Hepatocyte (in vitro differentiated cells): ENCODE measurements at places on chromosomes 4 and X.

DNA sequence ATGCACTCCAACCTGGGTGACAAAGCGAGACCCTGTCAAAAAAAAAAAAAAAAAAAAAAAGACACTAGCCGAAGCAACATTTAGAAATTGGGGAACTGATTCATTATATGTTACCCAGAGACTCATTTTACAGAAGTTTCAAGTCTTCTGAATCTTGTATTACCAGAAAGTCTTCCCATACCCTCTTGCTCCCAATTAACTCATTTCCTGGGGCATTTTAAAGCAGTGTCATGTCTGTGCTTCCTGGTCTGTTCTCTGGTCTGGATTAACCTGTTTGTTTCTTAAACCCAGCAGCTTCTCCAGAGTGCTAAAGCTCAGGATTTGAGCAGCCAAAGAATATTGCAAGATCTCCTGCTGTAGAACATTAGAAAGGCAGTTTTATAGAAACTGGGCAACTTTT lies 43.7 kb downstream of the FRMPD3 start:
- H3K4me3 ChIP-seq = no peak overlapping the region
- no peak for DNase-seq
- H3K36me3 ChIP-seq = no peaks in the 10 kb centered on the region
- H3K4me1 ChIP-seq = no peaks in the 10 kb centered on the region
- H3K27ac ChIP-seq = no peak overlapping the region
- no peaks in the 10 kb centered on the region for H3K27me3 ChIP-seq

GRCh38 chrX:3293251-3293650 lies 53.2 kb downstream of the MXRA5 start:
- no peak overlapping the region for H3K4me3 ChIP-seq
- no peaks in the 10 kb centered on the region for H3K36me3 ChIP-seq
- no peak overlapping the region for H3K27ac ChIP-seq

GRCh38 chr4:17589355-17589754 lies 12.4 kb downstream of the LAP3 start:
- H3K4me3 ChIP-seq = no peak overlapping the region
- H3K27me3 ChIP-seq = no peaks in the 10 kb centered on the region
- no peaks in the 10 kb centered on the region for H3K36me3 ChIP-seq
- H3K27ac ChIP-seq = peak overlapping the region; percentile 65
- peak; percentile 27 for DNase-seq
- H3K4me1 ChIP-seq = no peaks in the 10 kb centered on the region

GRCh38 chrX:24023972-24024669 lies 2.9 kb downstream of the KLHL15 start:
- DNase-seq = peak; percentile 38
- peaks cover 16% of the 10 kb centered on the region for H3K4me1 ChIP-seq
- H3K27me3 ChIP-seq = no peaks in the 10 kb centered on the region
- H3K36me3 ChIP-seq = no peaks in the 10 kb centered on the region
- peak overlapping the region; percentile 93 for H3K4me3 ChIP-seq

- no peak overlapping the region for H3K4me3 ChIP-seq
- no peaks in the 10 kb centered on the region for H3K36me3 ChIP-seq
- no peak overlapping the region for H3K27ac ChIP-seq
- H3K4me1 ChIP-seq = no peaks in the 10 kb centered on the region
- no peaks in the 10 kb centered on the region for H3K27me3 ChIP-seq
Measured at GRCh38 chr4:128332081-128332480, 44.5 kb upstream of the PGRMC2 start.

GRCh38 chr4:170138580-170139194 lies 48.9 kb upstream of the AADAT start:
- peak; percentile 86 for DNase-seq
- no peak overlapping the region for H3K27ac ChIP-seq
- no peaks in the 10 kb centered on the region for H3K27me3 ChIP-seq
- H3K4me1 ChIP-seq = no peaks in the 10 kb centered on the region

DNA sequence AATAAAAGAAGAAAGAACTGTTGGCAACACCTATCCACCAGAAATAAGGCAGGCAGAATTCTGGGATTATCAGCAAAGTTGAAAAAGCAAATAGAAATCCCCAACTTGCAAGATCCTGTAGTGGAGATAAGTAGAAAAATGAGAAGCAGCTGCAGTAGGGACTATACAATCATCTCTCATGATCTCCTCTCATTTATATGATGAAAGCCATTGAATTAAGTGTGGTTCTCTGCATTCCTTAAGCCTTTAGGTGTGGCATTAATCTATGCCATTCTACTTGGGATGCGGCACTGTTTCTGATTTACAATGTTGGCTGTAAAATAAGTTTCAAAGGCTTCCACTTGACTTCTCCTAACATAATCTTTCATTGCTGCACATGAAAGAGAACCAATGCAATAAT lies 869.8 kb downstream of the TRAM1L1 start:
- no peaks in the 10 kb centered on the region for H3K27me3 ChIP-seq
- no peak overlapping the region for H3K4me3 ChIP-seq
- no peaks in the 10 kb centered on the region for H3K36me3 ChIP-seq
- no peaks in the 10 kb centered on the region for H3K4me1 ChIP-seq

DNA sequence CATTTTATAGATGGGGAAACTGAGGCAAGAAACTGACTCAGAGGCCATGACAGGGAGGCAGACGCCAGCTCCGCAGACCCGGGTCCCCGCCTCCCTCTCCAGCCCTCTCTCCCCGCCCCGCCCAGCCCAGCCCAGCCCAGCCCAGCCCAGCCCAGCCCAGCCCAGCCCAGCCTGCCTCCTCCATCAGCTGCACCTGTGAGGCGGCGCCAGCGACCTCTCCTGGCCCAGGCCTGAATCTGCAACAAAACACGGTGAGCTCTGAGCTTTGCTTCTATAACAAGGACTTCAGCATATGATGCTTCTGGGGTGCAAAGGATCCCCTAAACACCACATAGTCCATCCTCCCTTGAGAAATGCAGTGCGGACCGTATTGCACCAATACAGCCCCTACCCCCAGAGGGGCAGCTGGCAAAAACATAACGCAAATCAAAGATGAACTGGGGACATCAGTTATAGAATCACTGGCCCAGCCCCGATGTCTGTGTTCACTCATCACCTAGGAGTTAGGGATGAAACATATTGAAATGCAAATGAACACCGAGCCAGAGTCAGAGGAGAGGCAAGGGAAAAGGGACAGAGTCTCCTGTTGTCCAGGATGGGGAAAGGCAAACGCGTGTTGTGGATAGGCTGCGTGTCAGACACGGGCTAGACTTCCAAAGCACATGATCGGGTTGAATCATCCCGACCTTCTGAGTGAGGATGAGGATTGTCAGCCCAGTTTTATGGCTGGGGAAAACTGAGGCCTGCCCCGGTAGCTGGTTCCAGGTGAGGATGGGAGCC lies 216.1 kb upstream of the PSAPL1 start:
- no peak overlapping the region for H3K4me3 ChIP-seq
- peak; percentile 32 for DNase-seq
- H3K27me3 ChIP-seq = no peaks in the 10 kb centered on the region
- no peak overlapping the region for H3K27ac ChIP-seq

DNA sequence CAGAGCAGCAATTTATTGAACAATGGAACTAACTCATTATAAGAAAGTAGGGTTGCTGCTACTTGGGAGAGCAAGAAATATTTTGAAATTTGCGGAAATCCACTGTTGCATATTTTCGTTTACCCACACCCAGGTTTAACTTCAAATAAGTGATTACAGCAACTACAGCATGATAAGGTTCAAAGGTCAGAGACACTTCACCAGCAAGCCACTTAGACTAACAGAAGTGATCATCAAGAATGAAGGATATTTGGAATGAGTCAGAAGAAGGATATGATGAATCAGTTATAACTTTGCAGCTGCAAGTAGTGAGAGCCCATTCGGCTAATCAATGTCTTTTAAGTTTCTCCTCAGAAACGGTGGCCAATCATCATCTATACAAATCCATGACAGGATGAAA lies 199.3 kb downstream of the TMA16 start:
- no peaks in the 10 kb centered on the region for H3K4me1 ChIP-seq
- H3K27ac ChIP-seq = no peak overlapping the region
- H3K4me3 ChIP-seq = no peak overlapping the region
- DNase-seq = no peak

DNA sequence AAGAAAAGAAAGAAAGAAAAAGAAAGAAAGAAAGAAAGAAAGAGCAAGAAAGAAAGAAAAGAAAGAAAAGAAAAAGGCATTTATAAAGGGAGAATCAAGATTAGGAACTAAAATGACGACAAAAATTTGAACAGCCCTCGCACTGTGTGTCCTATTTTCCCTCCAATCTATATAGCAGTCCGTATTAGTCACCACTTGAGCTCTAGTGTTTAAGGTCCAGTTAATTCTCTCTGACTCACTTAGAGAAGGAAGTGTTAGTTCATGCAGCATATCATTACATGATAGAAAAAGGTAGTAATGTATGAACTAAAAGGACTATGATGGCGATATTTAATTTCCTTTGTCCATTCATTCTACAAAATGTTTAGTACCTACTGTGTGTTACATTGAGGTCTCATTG lies 122.7 kb downstream of the CBLL2 start:
- no peaks in the 10 kb centered on the region for H3K4me1 ChIP-seq
- no peaks in the 10 kb centered on the region for H3K27me3 ChIP-seq
- no peak overlapping the region for H3K4me3 ChIP-seq

- no peaks in the 10 kb centered on the region for H3K27me3 ChIP-seq
- peaks cover 10% of the 10 kb centered on the region for H3K4me1 ChIP-seq
- no peak overlapping the region for H3K4me3 ChIP-seq
- no peak overlapping the region for H3K27ac ChIP-seq
- no peaks in the 10 kb centered on the region for H3K36me3 ChIP-seq
Measured at GRCh38 chr4:15714141-15714540, 11.3 kb downstream of the BST1 start.

GRCh38 chrX:154020536-154021115 lies 924 bp upstream of the IRAK1 start:
- no peaks in the 10 kb centered on the region for H3K36me3 ChIP-seq
- no peaks in the 10 kb centered on the region for H3K27me3 ChIP-seq
- H3K4me1 ChIP-seq = peaks cover 10% of the 10 kb centered on the region
- no peak for DNase-seq
- peak overlapping the region; percentile 91 for H3K27ac ChIP-seq

GRCh38 chr4:128863312-128864075 lies 54.0 kb downstream of the JADE1 start:
- H3K36me3 ChIP-seq = no peaks in the 10 kb centered on the region
- peak; percentile 86 for DNase-seq
- no peak overlapping the region for H3K4me3 ChIP-seq
- H3K27ac ChIP-seq = no peak overlapping the region

- no peaks in the 10 kb centered on the region for H3K36me3 ChIP-seq
- H3K4me3 ChIP-seq = no peak overlapping the region
- DNase-seq = no peak
- H3K4me1 ChIP-seq = peaks cover 22% of the 10 kb centered on the region
- no peaks in the 10 kb centered on the region for H3K27me3 ChIP-seq
Measured at GRCh38 chr4:7862561-7863192, 77.0 kb downstream of the AFAP1 start.

- H3K36me3 ChIP-seq = no peaks in the 10 kb centered on the region
- no peak for DNase-seq
- H3K27me3 ChIP-seq = no peaks in the 10 kb centered on the region
- no peak overlapping the region for H3K4me3 ChIP-seq
Measured at GRCh38 chr4:32192363-32192762, 1472.2 kb downstream of the PCDH7 start.

DNA sequence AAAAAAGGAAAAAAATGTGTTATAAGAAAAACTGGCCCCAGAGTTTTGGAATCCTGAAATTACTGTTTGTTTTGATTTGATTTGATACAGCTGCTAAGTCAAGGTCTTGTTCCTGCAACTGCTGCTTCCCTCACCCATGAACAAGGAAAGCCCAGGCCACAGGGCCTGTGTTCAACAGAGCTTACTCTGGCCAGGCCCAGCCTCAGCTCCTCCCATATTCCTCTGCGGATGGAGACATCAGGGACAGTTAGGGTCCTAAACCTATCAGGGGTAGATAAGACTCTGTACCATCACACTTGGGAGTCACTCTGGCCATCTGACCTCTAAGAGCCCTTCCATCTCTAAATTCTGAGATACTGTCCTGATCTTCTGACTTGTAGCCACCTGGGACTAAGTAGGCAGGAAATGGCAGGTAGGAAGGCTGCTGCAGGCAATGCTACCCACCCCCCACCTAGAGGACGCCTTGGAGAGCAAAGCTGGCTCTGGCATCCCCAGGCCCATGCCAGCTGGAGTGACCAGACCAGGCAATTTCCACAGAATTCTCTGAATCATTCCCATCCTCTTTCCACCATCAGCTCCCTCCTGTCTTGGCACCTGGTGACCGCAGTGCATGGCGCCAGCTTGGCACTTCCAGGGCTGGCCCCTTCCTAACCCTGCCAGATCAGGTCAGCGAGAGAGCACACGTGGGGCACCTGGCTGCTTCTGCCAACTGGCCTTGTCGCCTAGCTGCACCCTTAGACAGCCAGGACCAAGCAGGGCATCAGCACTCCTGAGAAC lies 58.0 kb upstream of the TMEM33 start:
- H3K27me3 ChIP-seq = peaks cover 100% of the 10 kb centered on the region
- H3K36me3 ChIP-seq = no peaks in the 10 kb centered on the region
- H3K4me1 ChIP-seq = peaks cover 13% of the 10 kb centered on the region
- H3K27ac ChIP-seq = no peak overlapping the region
- no peak overlapping the region for H3K4me3 ChIP-seq

- no peak for DNase-seq
- H3K27me3 ChIP-seq = no peaks in the 10 kb centered on the region
- H3K27ac ChIP-seq = peak overlapping the region; percentile 42
- no peaks in the 10 kb centered on the region for H3K36me3 ChIP-seq
- peaks cover 6% of the 10 kb centered on the region for H3K4me1 ChIP-seq
Measured at GRCh38 chr4:52861171-52861823, 820 bp upstream of the RASL11B start.

DNA sequence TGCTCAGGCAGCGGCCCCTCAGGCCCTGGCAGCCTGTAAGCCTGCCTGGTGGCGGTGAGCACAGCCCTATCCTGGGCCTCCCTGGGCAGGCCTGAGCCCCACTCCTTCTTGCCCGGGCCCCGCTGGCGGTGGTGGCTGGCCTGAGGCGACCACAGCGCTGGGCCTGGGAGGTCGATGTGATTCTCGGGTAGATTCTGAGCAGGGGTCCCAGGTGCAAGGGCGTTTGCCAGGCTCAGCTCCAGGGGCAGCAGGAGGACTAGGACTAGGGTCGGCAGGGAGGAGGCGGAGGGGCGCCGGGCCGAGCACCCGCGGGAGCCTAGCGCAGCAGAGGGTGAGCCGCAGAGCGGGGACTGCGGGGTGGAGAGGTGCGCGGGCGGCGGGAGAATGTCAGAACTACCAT lies 17.0 kb downstream of the FAM9A start:
- no peaks in the 10 kb centered on the region for H3K4me1 ChIP-seq
- DNase-seq = no peak
- no peak overlapping the region for H3K27ac ChIP-seq
- H3K36me3 ChIP-seq = no peaks in the 10 kb centered on the region
- H3K27me3 ChIP-seq = no peaks in the 10 kb centered on the region
- no peak overlapping the region for H3K4me3 ChIP-seq

GRCh38 chr4:107858158-107858742 lies 33.5 kb downstream of the SGMS2 start:
- H3K27ac ChIP-seq = no peak overlapping the region
- H3K27me3 ChIP-seq = no peaks in the 10 kb centered on the region
- H3K4me1 ChIP-seq = peaks cover 8% of the 10 kb centered on the region
- H3K4me3 ChIP-seq = no peak overlapping the region
- H3K36me3 ChIP-seq = no peaks in the 10 kb centered on the region

DNA sequence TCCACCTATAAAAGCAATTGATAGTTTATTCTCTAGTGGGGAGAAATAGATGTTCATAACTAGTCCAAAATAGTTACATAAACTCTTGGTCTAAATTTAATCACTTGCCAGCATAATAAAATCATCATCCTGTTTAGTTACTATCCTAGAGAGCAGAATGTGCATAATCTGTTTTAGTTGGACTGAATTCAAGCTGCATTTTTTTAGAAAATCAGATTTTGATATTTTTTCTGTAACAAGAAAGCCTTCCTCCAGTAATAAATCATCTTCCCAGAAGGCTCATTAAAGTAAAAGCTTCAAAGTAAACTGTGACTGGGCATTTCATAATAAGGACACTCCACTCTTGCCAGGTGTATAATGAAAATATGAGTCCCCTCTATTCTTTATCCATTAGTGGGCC lies 453.1 kb downstream of the TRAM1L1 start:
- no peak overlapping the region for H3K4me3 ChIP-seq
- H3K27ac ChIP-seq = no peak overlapping the region
- no peaks in the 10 kb centered on the region for H3K4me1 ChIP-seq
- H3K36me3 ChIP-seq = no peaks in the 10 kb centered on the region
